ENCODE measurements at places on chromosomes 5 and 9.

DNA sequence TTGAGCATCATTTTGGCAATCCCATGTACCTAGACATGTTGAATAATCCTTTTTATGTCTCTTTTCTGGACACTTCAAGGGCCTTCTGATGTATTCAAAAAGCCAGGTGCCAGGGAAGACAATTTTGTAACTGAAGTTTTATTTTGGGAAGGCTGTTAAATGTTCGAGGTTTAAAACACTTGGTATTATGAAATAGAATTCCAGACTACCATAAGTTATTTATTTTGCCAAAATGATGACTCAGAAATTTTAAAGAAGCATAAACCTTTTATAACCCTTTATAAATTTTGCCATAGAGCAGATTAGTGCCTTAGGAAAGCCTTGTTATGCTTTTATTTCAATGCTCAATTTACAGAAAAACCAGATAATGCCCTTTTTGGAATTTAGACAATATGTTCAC is 30.3 kb upstream of the UHRF2 start:
- no peak for DNase-seq

- no peak for DNase-seq
Measured at GRCh38 chr5:60803712-60804111, 40.4 kb downstream of the ELOVL7 start.

DNA sequence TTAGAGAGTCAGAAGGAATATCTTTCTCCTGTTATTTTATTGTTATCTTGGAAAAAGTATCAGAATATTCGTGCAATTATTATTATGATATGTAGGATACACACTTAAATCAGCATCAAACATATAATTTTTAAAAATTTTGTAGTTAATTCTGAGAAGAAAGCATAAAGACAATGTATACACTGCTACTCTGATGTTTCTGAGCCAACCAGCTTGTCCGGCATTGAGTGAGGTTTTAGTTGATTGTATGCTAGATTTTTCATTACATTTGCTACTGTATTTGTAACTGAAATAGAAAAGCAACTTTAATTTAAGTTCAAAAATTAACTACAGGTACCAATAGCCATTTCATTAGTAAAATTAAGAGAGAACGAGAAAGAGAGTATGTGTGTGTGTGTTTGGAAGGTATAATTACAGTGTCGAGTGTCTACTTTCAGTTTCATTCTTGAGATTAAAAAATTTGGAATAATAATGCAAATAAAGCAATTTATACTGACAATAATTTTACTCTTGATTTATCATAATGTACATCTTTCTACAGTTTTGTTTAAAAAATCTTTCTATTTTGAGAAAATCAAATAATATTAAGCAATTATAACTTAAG is 160.4 kb upstream of the CDH12 start:
- peak; percentile 12 for DNase-seq

GRCh38 chr9:123724211-123724796 is 205.6 kb downstream of the DENND1A start:
- no peak for DNase-seq

DNA sequence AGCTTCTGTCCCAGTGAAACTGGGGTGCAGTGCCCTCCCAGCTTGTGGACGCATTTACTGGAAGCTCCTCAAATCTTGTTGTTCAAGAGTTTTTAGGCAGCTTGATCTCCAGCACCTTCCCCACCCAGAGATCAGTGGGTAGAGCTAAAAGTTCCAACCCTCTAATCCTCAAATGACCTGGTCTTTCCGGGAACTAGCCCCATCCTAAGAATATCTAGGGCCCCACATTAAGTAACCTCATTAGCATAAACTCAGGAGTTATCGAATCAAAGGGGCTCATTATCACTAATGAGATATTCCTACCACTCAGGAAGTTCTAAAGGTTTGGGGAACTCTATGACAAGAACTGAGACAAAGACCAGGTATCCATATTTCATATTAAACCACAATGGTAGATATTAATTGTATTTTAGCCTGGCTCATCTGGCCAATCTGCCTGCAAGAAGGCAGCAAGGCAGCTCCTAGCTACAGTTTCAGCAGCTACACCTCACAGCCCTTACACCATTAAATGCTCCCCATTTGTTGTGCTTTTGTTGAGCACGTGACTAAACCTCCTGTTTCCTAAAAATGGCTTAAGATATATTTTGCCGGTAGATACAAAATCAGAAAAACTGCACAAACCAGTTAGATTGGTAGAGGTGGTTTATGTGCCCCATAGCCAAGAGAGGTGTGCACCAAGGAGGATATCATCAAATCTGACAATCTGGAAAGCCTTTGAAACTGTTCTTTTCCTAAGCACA is 24.6 kb upstream of the SLC22A5 start:
- no peak for DNase-seq

DNA sequence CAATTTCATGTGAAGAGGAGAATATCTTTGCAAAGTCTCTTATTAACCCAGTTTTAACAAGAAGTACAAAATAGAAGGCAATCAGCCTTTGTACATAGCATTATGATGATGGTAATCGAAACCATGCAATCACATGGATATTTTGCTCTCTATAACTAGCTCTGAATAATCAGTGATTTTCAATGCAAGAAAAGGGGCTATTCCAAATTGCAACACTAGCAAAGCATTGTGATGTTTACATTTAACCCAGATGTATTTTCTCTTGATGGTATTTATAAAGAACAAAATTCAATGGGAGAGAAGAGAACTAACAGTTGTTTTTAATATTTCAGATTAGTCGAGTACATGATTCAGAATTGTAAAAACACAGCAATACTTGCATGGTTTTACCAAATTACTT is 437.5 kb upstream of the DMAC1 start:
- no peak for DNase-seq

DNA sequence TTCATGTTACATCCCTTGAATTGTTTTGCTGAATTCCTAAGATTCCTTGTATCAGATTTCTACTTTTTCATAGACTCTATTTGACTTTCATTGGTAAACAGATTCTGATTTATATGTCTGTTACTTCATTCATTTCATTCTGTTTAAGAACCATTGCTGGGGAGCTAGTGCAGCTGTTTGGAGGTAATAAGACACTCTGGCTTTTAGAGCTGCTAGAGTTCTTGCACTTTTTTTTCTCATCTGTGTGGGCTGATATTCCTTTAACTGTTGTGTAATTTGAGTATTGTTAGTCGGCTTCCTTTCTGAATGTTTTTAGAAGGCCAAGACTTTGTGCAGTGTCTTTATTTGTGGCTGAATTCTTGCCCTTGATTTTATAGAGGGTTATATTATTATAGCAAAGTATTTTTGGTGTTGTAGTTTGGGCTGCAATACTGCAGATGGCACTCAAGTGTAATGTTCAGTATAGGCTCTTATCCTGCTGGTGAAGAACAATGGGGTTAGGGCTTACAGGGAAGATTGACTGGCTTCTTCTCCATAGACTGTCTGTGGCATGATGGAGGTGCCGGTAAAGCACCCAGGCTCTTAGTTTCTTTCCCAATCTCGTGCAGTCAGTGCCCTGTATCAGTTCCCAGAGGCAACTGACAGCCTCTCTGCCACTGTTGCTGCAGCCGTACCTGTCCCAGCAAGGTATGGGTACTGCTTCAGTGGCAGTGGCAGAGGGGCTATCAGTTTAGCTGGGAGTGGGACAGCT is 162.2 kb downstream of the OXCT1 start:
- DNase-seq: peak; percentile 40

DNA sequence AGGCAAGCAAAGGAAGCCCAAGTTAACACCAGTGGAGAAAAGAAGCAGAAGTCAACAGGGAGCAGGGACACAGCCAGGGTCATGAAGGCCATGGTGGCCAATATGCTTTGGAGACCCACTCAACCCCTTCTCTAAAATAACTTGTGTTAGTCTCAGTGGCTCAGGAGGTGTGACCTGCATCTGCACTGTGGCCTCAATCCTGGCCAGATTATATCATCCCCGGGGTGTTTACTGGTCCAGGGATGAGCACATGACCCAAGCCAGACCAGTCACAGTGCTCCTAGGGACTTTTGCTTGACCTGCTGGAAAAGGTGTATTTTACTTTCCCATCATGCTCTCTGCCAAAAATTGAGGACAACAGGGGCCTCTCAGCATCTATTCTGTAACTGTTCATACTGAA is 105.2 kb downstream of the DPYSL3 start:
- no peak for DNase-seq

DNA sequence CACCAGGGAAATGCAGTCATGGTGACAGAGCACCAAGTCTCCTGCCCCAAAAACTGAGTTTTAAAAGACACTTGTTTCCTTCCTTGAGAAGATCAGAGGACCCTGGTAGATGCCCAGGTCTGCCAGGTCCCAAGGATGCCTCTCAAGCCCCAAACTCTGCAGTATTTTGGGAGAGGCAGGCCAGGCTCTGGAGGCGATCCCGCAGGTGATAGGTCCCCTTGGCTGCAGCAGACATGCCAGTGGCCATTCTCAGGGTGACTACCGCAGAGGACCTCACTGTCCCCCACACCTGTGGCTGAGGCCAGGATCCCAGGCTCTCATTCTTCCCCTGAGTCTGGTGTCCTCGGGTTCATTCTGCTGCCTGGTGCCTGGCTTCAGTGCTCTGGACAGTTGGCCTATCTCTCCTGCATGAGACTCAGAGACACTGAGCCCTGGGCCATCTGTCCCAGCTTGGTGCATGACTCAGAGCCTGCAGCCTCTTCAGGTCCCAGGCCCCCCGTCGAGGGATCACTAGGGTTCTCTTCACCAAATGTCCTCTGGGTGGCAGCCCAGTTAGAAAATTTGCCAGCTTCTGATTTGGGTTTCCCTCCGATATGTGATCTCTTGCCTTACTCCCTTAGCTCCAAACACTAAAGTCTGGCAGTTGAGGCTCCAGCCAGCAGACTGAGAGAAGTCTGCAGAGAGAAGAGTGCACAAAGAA is 59.7 kb upstream of the GARNL3 start:
- peak; percentile 37 for DNase-seq
